ENCODE measurements at places on chromosomes 5 and 9.

DNA sequence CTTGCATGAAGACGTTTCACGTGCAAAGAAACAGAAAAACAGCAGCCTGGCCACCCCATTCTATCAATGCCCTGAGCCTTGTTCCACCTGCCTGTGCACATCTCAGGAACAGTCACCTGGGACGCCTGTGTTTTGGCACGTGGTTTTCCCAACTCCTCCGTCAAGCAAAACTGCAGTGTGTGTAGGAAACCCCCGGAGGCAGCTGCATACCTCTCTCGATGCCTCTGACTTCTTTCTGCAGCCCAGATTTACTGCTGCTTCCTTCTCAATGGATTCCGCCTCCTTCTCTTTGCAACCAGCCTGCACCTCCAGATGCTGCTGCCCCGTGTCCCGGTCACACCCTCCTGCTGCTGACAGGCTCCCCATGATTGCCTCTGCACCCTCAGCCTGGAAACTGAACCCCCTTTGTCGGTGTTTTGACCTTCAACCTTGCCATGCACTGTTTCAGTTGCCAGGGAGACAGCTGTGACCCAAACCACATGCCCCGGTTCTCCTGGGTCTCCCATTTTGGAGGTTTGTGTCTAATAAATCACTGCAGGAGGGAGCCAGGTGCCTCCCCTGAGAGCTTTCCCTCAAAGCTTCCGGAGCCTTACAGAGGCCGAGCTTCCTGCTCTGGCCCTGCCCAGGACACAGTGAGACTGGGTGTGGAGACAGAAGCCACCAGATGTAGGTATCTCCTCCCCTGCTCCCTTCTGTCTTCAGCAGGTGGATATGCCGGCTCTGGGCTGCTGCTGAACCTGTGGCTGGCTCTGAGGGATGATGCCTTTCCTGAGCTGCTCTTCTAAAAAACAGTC is 395.5 kb upstream of the IRX1 start:
- DNase-seq, result no peak

GRCh38 chr5:34051374-34051980 is 8.5 kb upstream of the C1QTNF3 start:
- peak; percentile 32 for DNase-seq

DNA sequence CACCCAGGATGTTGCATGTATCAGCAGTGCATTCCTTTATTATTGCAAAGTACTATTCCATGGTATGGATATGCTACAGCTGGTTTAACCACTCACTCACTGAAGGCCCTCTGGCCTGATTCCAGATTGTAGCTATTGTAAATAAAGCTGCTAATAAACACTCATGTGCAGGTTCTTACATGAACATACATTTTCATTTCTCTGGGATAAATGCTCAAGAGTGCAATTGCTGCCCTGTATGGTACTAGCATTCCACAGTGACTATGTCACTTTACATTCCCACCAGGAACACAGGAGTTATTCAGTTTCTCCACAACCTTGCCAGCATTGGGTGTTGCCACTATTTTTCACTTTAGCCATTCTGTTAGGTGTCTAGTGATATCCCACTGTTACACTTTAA is 267.6 kb downstream of the SPOCK1 start:
- DNase-seq, result no peak

DNA sequence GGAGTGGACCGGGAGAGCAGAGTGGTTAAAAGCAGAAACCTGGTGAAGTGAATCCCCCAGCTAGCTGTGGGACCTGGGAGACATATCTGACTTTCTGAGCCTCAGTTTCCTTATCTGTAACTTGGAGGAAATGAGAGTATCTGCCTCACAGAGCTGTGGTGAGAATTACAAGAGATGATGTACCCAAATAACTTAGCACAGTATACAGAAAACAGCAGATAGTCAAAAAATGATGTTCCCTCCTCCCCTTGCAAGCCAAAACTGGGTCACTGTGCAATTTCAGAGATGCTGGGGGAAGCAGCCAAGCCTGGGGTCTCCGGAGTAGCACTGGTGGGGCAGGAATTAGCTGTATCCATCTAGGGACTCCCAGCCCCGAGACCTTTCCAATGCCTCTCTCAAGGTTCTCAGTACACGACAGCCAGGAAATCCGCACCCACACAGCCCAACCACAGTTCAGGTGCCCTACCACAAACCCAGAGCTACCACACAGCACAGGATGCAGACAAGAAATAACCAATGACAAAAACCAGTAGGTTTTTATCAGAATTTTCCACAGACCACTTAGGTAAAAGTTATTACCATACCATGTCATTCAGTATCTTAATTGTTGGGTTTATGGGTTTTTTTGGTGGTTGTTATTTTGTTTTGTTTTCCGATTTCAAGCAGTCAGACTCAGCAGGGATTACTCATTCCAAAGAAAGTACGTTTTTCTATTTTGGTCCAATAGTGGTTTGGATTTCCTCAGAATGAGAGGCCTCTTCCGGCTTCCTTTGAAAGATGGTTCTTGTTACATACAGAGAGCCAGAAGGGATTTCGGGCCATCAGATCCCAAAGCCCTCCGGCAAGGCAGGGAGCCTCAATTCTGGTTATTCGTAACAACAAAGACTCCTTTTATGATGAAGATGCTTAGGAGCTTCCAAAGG is 4.9 kb upstream of the HRH2 start:
- no peak for DNase-seq

- peak; percentile 88 for DNase-seq
Measured at GRCh38 chr5:38650946-38651345, 94.5 kb upstream of the LIFR start.

- DNase-seq, result no peak
Measured at GRCh38 chr5:44443172-44443571, 54.0 kb upstream of the FGF10 start.

GRCh38 chr9:94746541-94747370 is 20.3 kb downstream of the AOPEP start:
- DNase-seq, result no peak

DNA sequence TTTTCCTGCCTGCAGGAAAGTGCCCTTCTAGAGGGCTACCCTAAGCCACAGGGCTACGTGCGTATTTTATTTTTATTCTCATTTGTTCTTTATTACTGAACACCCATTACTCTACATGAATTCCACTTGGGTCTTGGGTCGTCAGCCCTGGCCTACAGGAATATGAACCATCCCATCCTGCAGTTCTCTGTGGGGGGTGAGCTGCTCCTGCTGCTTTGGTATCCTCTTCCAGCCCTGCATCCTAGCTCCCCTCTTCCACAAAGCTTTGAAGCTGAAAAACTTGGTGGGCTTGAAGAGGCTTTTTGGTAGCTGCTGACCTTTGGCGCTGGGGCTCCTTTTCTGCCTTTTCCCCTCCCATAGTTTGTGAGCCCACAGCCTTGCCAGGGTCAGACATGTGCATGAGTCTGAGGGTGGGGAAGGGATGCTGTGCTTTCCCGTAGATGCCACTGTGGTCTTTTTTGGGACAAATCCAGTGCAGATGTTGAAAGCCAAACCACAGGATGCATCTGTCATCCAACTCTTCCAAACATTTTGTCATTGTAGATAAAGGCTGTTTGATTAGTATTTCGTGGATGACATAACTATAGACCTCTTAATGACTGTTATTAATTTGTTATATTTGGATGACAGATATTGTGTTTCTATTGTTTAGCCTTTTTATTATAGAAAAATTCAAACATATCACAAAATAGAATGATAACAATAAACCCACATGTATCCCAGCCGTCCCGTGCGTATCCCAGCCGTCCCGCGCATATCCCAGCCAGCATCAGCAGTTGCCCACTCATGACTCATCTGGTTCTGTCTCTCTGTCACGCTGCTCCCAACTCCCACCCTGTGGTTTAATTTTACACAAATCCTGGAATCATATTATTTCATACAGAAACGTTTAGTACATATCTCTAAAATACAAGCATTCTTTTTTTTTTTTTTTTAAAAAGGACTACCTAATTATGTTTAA is 43.9 kb downstream of the SLC46A2 start:
- DNase-seq, result peak; percentile 29

DNA sequence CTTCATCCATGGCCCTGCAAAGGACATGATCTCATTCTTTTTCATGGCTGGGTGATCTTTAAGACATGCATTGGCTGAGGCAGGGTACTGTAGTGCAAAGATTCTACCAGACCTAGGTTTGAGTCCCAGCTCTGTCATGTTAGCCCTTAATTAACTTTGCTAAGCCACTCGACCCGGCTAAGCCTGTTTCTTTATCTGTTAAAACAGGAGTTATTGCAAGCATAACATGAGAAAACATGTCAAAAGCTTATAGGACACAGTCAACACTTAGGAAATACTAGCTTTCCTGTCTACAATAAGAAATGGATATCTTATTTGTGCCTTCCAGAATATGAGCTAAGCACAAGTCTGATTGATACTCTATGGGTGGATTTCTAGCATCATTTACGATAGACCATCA is 92.6 kb downstream of the RASEF start:
- DNase-seq, result no peak

DNA sequence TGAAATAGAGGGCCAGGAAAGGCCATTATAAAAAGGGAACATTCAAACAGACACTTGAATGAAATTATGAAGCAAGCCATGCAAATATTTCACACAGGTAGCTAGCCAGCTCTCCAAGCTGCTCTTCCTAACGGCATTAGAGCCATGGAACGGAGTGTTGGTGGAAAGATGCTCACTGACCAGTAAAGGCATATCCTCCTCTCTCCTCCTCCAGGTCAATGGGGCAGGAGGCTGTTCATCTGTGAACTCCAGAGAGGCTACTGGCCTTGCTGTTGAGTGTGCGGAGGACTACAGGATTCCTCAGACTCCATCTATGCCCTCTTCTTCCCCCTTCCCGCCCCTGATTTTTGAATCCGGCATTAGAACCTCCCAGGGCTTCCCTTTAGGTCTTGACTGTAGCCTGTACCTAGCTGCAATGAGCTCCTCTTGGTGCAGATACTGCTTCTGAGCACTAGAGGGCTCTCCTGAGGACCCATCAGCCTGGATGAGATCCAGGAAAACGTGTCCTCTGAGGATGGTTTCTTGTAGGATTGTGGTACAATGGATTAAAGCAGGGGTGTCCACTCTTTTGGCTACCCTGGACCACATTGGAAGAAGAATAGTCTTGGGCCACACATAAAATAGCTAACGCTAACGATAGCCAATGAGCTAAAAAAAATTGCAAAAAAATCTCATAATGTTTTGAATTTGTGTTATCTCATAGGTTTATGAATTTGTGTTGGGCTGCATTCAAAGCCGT is 162.2 kb downstream of the SREK1 start:
- peak; percentile 75 for DNase-seq
